ENCODE measurements at places on chromosomes 1 and 21.

DNA sequence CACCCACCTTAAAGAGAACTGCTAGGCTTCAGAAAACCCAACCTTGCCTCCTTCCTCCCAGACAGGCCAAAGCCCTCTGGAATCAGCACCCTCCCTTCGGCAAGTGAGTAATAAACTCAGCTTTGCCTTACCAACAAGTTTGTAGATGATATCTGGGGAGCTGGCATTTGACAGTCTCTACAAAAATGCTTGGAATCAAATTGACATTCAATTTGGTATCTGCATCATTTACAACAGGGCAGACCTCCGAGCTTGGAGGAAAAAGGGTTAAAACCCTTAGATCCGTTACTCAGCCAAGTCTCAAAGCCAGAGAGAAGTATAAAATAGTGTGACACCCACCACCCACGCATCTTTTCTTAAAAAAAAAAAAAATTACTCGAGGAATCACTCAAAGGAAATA is 149.3 kb upstream of the EDN2 start:
- no peak for DNase-seq

DNA sequence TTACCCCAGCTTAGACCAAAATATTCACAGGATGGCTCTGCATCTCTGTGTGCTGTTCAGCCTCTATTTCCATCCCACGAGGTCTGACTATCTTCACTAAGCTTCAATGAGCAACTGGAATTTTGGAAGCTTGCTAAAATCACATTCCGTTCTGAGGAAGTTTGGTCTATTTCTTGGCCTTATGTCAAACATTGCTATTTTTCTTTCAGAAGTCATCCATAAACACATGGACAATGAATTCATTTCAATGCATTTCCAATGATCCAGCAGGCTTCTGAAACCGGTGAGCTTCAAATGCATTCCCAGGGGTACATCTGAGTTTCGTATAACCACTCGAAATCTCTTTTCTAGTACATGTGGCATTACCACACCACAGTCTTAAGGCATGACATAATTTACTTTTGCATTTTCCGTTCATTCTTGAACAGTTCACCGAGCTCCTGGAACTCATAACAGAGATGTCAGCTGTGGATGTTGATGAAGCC is 294.1 kb upstream of the KAZN start:
- DNase-seq = no peak

DNA sequence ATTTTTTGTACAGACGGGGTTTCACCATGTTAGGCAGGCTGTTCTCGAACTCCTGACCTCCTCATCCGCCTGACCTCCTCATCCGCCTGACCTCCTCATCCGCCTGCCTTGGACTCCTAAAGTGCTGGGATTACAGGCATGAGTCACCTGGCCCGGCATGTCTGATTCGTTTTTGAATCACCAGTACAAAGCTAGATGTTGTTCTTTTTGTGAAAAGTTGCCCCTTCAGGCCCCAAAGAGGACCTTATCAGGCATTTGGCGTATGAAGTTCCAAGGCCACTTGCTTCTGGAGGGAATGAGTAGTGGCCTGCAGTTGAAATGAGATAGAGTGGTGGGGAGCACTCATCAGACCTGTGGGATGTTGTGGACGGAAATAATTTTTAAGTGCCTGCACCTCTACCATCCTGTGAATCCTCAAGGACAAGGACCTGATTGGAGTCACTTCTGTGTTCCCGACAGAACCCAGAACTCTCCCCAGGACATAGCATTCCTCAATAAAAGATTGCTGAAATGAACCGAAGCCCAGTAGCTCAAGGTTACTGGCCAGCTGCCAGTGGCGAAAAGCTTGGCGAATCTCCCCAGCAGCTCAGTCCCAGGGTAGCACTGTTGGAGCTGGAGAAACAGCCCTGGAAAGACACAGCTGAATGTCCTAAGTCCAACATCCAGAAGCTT is 50.1 kb downstream of the NDUFS5 start:
- DNase-seq = no peak

DNA sequence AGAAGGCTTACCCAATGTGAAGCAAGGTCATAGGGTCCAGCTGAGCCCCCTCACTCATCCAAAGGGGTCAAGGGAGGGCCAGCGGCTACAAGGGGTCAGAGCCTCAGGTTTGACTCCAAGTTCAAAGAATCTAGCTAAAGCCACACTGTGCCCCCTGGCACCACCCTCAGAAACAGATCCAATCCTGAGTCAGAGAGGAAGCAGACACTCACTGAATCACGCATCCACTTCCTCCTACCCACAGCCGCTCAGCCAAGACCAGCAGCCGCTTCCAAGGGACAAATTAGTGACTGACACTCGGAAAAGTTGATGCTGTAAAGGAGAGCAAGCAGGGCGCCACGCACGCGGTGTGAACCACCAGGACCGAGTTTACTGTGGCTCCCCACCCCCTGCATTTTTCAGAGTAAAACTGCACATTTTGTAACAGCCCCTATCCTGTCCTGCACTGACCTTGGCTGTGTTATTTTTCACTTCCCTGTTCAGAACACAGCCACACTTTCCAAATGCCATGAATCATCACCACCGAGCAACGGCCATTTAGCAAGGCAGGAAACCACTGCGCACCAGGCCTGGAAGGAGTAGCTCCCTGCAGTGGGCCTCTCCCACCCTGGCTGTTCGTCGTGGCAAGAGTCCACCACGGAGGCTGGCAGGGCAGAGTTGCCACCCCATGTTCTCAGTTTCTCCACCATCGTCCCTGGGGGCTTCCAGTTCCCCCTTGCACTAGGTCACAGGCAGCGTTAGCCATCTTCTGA is 147.8 kb downstream of the TOMM20 start:
- peak; percentile 76 for DNase-seq

GRCh38 chr1:9753121-9753531 is 70.6 kb downstream of the CLSTN1 start:
- peak; percentile 78 for DNase-seq

DNA sequence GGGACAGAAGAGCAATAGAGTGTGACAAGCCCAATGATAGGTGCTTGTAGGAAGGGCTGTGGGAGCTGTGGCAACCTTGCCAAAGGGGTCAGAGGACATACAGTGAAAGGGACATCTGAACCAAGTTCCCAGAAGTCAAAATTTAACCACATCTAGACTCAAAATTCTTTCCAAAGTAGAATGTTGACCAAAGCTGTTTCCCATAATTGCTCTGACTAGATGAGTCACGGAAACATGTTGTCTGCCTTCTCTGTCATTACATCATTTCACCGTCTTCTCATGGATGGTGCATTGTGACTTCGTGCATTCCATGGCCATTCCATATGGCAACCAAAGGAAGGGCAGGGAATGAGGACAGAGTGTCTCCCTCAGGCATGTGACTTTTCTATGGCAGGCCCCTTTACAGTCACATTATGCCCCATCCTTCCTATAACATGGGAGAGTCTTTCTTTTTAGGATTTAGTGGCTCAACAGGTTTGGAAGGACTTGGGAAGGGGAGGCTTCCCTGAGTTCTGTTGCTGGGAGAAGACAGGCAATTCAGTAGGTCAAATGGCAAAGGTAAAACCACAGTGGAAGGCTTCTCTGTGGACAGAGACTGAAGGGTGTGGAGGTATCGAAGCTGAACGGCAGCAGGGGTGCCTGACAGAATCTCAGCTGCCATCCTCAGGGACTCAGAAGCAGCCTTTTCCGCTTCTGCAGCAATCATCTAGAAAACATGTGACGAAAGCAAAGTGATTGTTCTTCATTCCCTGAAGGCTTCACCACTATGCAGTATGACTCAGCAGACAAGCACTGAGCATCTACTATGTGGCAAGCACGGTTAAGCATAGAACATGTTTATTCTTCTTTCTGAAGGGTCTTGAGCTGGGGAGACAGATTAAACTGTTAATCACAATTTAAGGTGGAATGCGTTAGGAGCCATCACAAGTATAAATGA is 24.7 kb downstream of the NPHS2 start:
- no peak for DNase-seq

DNA sequence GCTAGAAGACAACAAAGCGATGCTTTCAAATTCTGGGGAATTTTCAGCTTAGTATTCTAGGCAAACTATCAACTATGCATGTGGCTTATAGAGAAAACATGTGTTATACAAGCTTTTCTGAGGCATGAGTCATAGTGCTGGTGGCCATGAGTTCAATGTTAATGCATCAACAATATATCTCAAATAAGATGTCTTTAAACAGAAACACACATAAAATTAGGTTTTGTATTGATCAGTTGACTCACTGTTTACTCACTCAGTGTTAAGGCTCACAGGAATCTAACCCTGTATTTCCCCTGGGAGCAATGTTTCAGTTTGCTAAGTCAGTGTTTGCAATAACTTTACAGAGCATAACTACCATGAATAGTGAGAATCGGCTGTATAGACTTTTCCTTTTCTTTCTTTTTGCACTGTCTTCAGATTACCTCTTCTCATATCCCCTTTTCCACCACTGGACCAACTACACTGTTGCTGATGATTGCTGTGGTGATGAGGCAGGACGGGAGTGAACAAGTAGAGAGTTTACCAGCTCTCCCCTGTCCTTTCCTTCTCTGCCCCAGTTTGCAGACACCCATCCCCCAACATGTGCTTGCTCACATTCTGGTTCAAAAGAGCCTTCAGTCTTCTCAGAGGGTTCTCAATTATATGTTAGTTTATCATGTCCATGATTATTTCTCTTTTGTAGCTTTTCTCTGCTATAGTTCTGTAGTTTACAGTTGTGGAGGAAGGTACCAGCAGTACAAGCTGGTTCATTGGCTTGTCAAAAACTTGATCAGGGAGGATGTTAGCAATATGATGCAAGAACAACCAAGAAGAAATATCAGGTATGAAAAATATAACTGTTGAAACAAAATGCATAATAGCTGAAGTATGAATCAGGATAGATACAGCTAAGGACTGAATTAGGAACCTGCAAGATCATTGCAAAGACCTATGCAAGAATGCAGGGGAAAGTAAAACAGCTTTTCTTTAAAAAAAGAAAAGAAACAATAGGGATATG is 23.9 kb downstream of the CD2 start:
- DNase-seq = no peak

DNA sequence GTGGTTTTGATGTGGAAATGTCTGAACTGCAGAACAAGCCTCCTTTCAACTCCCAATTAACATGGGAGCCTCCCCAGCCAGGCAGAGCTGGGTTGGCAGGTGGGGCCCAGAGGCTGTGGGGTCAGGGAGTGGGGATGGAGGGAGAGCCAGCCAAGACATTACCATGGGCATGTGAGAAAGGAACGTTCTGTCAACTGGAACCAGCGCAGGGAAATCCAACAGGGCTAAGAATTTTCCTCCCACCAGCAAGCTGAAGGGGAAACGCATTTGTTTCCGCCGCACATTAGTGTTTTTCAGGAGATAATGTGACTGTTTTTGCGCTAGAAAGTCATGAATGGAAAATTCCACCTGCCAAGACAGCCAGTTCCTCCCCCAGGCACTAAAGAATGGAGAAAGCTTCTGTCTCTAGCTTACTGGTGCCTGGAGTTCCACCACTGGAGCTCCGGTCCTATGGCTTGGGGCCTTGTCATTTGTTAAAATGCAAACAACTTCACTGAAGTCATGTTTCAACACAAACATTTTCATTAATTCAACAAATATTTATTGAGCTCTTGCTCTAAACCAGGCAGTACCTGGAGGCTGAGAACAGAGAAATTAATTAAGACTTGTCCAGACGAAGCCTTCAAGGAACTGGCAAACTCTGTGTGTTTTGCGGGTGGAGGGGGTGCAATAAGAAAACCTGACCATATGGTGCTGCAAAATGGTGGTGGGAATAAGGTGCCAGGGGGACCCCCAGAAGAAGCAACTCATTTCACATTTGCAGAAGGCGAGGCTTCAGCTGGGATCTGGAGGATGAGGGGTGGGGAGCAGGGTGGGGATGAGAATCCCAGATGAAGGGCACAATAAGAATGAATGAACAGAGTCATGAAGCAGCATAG is 305.1 kb downstream of the MATN1 start:
- DNase-seq = peak; percentile 15

DNA sequence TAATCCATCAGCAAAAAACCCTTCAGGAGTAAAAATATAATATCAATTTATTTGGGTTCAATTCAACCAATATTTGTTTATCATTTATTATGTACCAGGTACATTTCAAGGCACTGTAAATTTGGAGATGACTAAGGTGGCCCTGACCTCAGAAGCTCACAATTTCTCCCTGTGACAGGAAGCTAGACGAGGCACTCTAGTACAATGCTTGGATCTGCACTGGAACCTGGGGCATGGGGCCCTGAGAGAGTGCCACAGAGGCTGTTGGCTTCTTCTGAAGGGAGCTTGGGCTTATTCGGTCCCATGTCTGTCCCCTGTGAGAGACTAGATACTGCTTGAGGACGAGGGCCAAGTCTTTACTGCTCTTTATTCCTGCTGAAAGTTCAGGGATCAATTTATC is 31.5 kb downstream of the RHOU start:
- no peak for DNase-seq

- no peak for DNase-seq
Observed at GRCh38 chr1:174964261-174964971, 35.3 kb upstream of the CACYBP start.

DNA sequence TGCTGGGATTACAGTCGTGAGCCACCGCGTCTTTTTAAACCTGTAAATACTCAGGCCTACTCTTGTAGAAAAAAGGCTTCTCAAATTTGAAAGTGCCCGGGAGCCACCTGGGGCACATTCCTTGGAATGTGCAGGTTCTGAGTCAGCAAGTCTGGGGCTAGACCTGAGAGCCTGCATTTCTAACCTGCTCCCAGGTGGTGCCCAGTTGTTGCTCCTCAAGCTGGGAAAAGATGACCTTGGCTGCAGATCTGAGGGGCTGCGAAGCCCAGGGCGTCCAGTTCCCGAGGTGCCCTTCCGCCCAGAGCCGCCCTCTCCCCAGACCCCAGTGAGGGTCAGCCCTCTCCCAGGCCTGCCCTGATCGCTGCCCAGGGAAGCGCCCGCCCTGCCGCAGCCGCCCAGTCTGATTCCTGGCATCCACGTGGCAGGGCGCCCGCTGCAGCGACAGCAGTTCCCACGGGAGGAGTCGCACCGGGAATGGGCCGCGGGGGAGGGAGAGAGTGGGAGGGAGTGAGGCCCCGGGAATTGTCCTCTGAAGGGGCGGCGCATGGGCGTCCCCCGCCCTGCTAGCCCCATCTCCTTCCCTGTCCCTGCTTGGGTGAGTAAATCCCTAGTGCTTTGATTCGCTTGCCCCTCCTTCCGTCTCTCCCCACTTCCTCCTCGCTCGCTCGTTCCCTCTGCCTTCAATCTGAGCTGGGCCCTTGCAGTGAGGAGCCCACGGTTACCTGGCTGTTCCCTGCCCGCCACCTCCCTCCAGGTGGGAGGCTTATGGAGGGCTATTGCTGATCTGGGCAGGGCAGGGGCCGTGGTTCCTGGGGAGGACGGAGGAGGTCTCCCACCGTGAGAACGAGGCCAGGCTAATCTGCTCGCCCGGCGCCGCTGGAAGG is 18.8 kb upstream of the TENT5B start:
- DNase-seq = peak; percentile 81

DNA sequence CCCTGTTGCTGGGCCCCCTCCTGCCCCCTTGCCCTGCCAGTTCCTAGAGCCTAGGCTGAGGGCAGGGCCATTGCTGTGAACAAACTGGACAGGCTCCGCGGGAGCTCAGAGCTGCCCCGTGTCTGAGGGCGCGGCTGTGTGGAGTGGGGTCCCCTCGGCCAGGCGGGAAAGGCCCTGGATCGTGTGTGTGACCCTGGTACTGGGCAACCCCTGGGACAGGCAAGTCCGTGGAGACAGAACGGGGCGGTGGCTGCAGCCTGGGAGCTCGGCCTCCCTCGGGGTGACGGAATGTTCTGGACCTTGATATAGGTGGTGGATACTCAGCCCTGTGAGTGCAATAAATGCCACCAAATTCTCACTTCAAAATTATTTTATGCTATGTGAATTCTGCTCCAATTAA is 27.7 kb upstream of the C1orf159 start:
- DNase-seq = no peak

GRCh38 chr1:7616076-7616832 is 154.8 kb upstream of the VAMP3 start:
- DNase-seq = peak; percentile 45
